ENCODE measurements at places on chromosomes 12 and 14. TPM values are rescaled to one million over a fixed set of nuclear protein-coding genes. Genes with fewer than 3 reads are reported as not detected.

Gene ARHGAP9
- not detected for total RNA-seq

Gene KRT6C
- total RNA-seq, result not detected

Gene NANOG
- not detected for total RNA-seq

Gene VRTN
- total RNA-seq, result not detected

Gene SERPINA12
- not detected for total RNA-seq
